ENCODE measurements at places on chromosomes 3 and 15.

DNA sequence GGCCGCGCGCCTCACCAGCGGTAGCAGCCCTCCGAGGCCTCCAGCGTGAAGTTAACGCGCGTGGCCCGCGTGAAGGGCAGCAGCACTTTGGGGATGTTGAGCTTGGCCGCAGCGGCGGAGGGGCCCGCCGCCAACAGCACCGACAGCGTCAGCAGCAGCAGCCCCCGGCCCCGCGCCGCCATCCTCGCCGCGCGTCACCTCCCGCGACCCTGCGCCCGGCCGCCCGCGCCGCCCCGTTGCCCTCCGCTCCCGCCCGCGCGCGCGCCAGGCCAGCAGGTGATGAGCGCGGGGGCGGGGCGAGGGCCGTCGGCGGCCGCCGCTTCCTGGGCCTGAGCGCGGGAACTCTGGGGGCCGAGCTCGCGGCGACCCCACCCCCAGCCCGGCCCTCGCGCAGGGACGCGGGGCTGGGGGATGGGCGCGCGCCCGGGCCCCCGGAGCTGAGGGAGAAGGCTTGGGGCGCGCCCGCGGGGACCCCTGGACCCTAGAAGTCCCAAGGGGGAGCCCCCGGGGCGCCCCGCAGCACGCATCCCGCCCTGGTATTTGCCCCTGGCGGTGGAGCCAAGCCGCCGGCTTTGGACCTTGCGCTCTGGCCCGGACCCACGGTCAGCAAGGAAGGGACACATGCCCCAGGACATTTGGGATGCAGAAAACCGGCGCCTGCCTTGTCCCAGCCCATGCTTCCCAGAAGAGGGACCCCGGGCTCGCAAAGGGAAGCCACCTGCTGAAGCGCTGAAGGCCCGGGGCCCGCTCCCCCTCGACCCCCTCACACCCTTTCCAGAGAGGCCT, at the start of gene NUP210:
Gene NUP210, minus strand, starts transcription at position 278 of the 786 bp plus-strand sequence. Its CDS starts 96 bp downstream, at position 182.
- DNase-seq: peak; percentile 40

DNA sequence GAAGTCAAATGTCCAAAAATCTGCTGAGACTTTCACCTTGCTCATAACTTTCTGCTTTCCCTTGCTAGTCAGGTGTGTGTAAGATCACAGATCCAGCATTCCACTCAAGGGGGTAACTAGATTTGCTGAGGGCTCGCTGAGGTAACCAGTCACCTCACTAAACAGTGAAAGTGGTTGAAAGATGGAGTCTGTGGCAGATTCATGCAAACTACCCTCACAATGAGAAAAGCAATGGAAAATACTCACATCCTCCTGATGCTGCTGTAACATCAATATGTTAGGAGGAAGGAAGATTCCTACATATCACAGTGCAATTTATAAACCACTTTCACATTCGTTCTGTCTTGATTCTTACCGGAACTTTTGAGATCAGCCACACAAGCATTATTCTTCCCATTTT, 174.3 kb upstream of the BCL6 start:
- DNase-seq: no peak

GRCh38 chr3:171389491-171389890, 70.7 kb downstream of the TNIK start:
- no peak for DNase-seq

- DNase-seq: no peak
Observed at GRCh38 chr3:16277471-16277870, 12.5 kb downstream of the OXNAD1 start.

DNA sequence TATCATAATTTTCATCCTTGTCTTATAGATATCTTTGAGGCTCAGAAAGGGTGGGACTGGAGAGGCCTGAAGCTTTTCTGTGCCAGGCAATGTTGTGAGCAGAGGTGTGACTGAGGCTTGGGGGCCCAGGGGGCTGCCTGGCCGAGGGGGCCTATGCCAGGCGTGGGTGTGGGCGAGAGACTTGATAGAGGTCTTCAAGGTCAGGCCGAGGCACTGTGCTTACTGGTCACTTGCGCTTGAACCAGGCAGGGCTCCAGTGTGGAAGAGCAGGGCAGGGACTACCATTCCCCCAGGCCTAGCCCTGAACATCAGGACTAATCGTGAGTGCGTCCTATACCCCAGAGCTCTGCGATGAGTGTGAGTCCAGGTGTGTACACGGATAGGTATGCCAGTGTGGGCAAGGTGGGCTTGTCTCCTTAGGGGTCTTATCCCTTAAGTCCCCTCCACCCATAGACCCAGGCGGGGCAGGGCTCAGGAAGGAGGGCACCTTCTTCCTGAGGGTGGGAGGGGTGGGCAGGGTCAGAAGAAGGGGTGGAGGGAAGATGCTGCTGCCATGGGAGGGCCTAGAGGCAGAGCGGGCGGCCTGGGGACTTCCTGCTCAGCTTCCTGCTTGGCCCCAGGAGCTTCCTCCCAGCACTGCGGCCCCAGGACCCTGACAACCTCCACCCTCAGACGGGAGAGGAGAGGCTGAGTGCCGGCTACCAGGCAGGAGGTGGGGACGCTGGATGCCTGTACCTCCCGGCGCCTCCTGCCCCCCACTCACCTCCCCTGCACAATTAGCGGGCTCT, 84.7 kb downstream of the LINGO1 start:
- DNase-seq: no peak

- DNase-seq: no peak
Observed at GRCh38 chr3:119657887-119658702, 2.3 kb downstream of the POPDC2 start.

DNA sequence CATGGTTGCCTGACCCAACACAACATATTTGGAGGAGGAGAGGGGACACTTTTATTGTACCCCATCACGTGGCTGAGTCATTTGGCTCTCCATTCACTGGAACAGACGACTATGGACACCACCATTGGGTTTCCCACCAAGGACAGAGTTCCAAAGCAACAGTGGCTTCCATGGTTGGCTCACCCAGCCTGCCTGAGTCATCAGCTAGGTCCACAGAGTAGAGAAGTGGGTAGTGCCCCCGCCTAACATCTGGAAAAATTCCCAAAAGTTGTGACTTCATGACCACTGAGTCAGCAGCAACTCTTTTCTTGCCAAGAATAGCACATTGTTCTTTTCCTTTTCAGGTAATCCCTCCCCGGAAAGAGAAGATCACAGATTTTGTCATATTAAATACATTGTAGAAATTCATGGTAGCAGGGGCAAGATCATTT, 3.0 kb upstream of the PPP1R2 start:
- peak; percentile 23 for DNase-seq

- no peak for DNase-seq
Observed at GRCh38 chr15:31525185-31525695, 198.6 kb downstream of the KLF13 start.

GRCh38 chr3:149475451-149476060, 1.1 kb downstream of the TM4SF4 start:
- no peak for DNase-seq

GRCh38 chr15:81954158-81954783, 91.5 kb downstream of the MEX3B start:
- DNase-seq: no peak

GRCh38 chr3:76310667-76311066, 525.3 kb upstream of the ZNF717 start:
- DNase-seq: no peak

GRCh38 chr15:97036301-97036700, 705.8 kb downstream of the NR2F2 start:
- DNase-seq: no peak

- DNase-seq: no peak
Observed at GRCh38 chr3:130854208-130854864, 39.5 kb upstream of the ATP2C1 start.

DNA sequence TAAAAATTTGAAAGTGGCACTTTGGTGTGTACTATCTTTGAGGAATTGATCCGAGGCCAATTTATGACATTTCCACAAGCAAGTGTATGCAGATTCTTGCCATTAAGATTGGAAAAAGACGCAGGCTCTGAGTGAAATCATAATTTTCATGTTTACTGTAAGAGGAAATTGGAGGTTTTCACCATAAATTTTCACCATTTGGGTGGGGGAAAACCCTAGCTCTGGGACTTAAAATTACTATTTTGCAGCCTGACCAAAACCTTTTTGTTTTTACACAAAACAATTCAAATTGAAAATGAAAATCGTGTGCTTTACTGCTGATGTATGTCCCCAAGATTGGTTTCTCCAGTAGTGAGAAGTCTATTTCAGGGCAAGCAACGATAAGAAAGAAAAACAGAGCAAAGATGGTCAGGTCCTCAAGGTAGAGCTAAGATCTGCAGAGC, 282.6 kb downstream of the FOXP1 start:
- DNase-seq: no peak

DNA sequence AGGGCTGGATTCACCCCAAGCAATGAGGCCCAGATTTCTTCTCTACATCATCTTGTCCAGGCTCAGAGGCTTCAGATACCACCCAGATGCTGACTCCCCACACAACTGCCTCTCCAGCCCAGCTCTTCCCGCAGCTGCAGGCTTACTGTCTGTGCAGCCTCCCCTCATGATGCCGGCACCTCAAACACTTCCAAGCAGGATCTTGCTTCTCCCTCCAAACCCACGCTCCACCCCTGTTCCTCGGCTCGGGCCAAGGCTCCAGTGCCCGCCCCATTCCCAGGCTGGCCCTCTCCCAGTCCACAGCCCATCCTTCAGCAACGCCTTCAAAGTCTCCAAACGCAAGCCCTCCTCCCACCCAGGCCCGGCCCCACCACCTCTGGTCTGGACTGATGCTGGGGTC, 159.2 kb upstream of the LINGO1 start:
- DNase-seq: no peak

DNA sequence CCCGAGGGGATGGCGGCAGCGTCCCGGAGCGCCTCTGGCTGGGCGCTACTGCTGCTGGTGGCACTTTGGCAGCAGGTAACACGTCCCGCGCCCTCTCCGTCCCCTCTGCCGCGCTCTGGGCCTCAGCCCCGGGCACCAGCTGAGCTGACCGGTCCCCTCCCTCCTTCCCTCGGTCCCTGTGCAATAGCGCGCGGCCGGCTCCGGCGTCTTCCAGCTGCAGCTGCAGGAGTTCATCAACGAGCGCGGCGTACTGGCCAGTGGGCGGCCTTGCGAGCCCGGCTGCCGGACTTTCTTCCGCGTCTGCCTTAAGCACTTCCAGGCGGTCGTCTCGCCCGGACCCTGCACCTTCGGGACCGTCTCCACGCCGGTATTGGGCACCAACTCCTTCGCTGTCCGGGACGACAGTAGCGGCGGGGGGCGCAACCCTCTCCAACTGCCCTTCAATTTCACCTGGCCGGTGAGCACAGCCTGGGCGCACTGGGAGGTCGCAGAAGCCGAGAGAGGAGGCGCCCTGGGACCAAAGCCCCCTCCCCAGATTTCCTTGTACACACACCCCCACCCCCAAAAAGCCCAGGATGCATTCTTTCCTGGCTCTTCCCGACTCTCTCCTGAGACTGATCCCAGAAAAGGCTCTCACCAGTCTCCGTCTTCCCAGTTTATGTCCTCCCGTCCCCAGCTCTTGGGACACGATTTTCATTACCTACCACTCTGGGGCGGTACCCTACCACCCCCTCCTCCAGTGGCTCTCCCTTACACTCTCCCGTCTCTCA, 705 bp downstream of the DLL4 start:
- DNase-seq: no peak

DNA sequence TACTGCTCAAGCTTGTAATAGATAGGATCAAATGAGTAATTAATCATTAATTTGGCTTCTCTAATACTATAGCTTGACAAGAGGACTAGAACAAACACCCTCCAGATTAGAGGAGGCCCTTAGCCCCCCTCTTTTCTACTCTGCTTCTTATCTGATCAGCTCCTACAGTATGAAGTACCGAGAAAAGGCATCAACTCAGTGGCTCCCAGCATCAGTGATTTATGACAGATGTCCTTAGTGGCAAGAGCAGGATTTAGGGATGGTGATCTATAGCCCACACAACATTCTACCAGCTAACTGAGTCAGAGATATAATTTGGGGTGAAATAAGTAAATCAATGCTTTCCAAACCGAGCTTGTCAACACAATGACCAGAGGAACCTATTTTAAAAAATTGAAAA, 541.1 kb downstream of the NLGN1 start:
- DNase-seq: no peak

- no peak for DNase-seq
Observed at GRCh38 chr3:71849681-71850080, 64.7 kb upstream of the PROK2 start.

GRCh38 chr3:89165636-89166263, 58.3 kb downstream of the EPHA3 start:
- no peak for DNase-seq

GRCh38 chr15:99580076-99580475, 14.3 kb downstream of the MEF2A start:
- DNase-seq: no peak

DNA sequence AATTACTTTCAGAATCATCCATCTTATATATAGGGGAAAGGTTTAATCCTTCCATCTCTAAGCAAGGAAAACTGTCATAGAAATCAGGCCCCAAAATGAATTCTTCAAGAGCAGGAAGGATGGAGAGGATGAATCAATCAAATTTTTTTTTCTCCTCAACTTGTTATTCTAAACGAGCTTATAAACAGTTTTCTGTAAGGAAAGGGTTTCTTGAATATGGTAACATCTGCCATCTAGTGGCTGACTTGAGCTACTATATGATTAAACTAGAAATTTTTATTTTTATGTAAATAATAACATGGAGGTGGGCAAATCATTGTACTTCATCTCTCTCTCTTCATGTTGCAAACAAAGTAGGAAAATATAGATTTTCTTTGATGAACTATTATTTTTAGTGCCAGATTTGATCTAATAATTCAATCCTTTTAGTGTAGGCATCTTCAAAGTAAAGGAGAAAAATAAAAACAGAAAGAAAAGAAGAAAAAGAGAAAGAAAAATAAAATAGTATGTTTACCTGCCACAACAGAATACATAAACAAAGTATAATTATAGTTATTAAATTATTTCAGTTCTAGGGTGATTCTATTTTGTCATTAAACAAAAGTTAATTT, 146.6 kb downstream of the SERPINI1 start:
- no peak for DNase-seq

DNA sequence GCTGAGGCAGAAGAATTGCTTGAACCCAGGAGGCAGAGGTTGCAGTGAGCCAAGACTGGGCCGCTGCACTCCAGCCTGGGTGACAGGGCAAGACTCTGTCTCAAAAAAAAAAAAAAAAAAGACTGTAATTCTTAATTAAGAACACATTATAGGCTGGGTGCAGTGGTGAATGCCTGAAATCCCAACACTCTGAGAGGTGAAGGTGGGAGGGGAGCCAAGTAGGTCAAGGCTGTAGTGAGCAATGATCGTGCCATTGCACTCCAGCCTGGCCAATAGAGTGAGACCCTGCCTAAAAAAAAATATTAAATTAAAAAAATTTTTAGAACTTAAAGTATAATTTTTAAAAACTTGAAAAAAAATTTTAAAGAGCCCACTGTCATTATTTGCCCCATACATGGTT, 13.4 kb upstream of the ARPIN start:
- DNase-seq: no peak

GRCh38 chr3:64884536-64884935, 196.7 kb upstream of the ADAMTS9 start:
- no peak for DNase-seq

GRCh38 chr3:182725372-182726251, 67.7 kb upstream of the ATP11B start:
- DNase-seq: no peak
